ENCODE measurements at places on chromosomes 4 and X.

GRCh38 chr4:74364652-74365491 is at the start of gene EREG:
Gene EREG, plus strand, starts transcription at chr4:74365145. Its CDS starts 164 bp downstream, at chr4:74365309.
- no peak for DNase-seq

DNA sequence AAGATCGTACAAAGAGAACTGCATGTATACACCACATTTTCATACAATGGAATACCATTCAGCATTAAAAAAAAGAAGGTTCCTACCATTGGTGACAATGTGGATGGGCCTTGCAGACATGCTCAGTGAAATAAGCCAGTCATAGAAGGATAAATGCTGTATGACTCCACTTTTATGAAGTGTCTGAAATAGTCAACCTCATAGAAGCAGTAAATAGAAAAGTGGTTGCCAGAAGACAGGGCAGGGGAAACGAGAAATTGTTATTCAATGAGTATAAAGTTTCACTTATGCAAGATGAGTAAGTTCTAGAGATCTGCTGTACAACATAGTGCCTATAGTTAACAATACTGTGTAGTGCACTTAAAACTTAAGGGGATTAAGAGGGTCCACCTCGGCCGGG is 257.5 kb upstream of the FTHL17 start:
- DNase-seq: no peak

GRCh38 chr4:152283801-152284470 is 252.0 kb downstream of the FBXW7 start:
- DNase-seq: no peak

- DNase-seq: peak; percentile 18
Measured at GRCh38 chrX:106999002-106999975, 723 bp downstream of the MORC4 start.

DNA sequence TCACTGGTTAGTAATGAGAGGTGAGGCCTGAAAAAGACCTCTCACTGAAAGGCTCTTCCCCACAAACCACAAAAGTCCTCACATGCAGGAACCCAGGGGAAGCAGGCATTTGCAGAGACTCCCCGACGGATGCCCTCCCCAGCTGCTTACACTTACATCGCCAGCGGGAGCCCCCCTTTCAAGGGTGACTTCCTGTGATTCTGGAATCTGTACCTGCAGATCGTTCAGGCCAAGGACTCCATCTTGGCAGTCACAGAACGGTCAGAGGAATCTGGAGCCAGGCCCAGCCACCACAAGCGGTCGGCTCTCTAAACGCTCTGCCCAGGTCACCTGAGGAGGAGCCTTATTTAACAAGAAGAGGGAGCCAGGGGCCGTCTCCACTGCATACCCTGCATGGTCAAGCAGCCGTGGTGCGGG is 71.3 kb upstream of the STS start:
- DNase-seq: no peak

Data from smooth muscle cell of the brain vasculature (primary cell).